ENCODE measurements at places on chromosomes 13 and 19.

DNA sequence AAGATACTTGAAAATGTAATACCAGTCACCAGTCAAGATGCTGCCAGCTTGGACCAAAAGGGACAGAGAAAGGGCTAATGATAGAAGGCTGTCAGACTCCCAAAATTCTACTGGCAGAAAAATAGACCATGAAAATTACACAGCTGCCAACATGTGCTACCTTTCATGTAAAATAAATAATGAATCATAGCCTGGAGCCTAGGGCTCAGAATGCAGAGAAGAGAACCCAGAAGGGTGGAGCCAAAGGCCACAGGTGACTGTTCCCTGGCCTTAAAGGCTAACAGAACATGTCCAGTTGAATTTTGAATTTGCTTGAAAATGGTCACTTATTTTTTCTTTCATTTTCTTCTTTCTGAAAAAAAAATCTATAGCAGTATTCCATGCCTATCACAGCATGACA is 1827.0 kb upstream of the MIR17HG start:
- no peak for DNase-seq

DNA sequence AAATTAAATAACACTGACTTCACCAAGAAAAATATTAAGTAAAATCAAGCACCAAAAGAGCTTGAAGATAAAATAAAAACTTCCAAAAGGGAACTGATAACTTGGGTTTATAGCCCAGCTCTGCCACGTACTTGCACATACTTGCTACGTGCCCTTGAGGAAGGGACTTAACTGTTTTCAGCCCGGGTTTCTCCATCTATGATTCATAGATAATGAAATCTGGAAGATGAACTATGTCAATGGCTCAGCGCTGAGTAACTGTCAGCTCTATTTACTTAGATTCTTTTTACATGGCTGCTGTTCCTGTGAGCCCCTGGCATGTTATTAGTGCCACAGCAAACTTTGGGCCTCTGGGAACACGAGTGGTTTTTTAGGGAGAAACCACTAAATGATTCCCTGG is 9.6 kb upstream of the ZC3H13 start:
- DNase-seq: peak; percentile 85

DNA sequence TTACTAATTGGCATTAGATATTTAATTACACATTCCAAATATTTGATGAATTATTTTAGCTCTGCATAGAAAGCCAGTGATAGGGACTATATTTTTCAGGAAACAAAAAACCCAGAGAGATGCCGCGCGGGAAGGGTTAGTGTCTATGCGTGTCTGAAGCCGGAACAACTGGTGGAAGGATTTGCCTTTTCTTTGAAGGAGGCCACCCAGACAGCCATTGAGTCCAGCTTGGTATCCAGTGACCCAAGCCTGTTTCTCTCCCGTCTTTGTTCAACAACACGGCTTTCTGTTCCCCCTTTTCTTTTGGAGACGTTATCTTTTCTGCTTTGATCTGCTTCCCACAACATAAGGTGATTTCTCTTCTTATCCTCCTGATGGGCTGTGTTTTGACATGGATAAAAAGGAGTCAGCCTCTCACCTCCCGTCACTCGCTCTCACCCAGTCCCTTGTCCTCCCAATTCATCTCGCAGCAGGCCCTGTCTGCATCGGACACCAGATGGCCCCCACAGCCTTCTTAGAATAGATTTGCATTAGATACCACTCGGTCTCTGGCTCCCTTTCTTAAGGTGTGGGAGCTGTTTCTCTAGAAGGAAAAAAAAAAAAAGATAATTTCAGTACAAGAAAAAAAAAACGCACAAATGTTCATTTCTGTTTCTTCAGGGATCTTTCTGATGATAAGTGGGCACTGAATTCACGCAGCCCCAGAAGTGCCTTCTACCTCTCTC is 361.8 kb downstream of the ZNF536 start:
- DNase-seq: no peak

GRCh38 chr19:47012617-47013016 is 7.0 kb upstream of the NPAS1 start:
- no peak for DNase-seq

- DNase-seq: no peak
Observed at GRCh38 chr13:112725346-112726015, 35.6 kb downstream of the ATP11A start.

All from inflammatory macrophage treated with lipopolysaccharide for 4 hours (primary cell).